Activated naive CD4-positive, alpha-beta T cell treated with anti-CD3 and anti-CD28 coated beads for 36 hours (primary cell): ENCODE measurements at places on chromosomes 6 and 20. TPM values are rescaled to one million over a fixed set of nuclear protein-coding genes. Genes with fewer than 3 reads are reported as not detected.
A peak's percentile ranks its signal among the peaks of the same experiment; 100 is the strongest.

- peaks cover 4% of the 10 kb centered on the region for H3K4me1 ChIP-seq
- no peak overlapping the region for H3K4me3 ChIP-seq
- H3K36me3 ChIP-seq = no peaks in the 10 kb centered on the region
Measured at GRCh38 chr20:41017448-41018042, 11.1 kb upstream of the TOP1 start.

CDSN gene
- not detected for total RNA-seq

DLL1 gene
- 3.5 TPM for total RNA-seq

GRCh38 chr6:92688342-92688741 lies 731.0 kb downstream of the EPHA7 start:
- no peaks in the 10 kb centered on the region for H3K4me1 ChIP-seq
- H3K36me3 ChIP-seq = no peaks in the 10 kb centered on the region
- H3K27ac ChIP-seq = no peak overlapping the region
- no peak overlapping the region for H3K4me3 ChIP-seq
- DNase-seq = no peak
- H3K27me3 ChIP-seq = no peaks in the 10 kb centered on the region

GRCh38 chr6:150361876-150362275 lies 6.9 kb upstream of the IYD start:
- no peaks in the 10 kb centered on the region for H3K4me1 ChIP-seq
- no peaks in the 10 kb centered on the region for H3K36me3 ChIP-seq
- H3K4me3 ChIP-seq = no peak overlapping the region
- no peak for DNase-seq
- H3K27ac ChIP-seq = no peak overlapping the region

- no peaks in the 10 kb centered on the region for H3K36me3 ChIP-seq
- no peak overlapping the region for H3K27ac ChIP-seq
- no peak for DNase-seq
- H3K4me1 ChIP-seq = no peaks in the 10 kb centered on the region
- H3K4me3 ChIP-seq = no peak overlapping the region
- no peaks in the 10 kb centered on the region for H3K27me3 ChIP-seq
Measured at GRCh38 chr20:5689463-5689862, 60.7 kb upstream of the SHLD1 start.

DNA sequence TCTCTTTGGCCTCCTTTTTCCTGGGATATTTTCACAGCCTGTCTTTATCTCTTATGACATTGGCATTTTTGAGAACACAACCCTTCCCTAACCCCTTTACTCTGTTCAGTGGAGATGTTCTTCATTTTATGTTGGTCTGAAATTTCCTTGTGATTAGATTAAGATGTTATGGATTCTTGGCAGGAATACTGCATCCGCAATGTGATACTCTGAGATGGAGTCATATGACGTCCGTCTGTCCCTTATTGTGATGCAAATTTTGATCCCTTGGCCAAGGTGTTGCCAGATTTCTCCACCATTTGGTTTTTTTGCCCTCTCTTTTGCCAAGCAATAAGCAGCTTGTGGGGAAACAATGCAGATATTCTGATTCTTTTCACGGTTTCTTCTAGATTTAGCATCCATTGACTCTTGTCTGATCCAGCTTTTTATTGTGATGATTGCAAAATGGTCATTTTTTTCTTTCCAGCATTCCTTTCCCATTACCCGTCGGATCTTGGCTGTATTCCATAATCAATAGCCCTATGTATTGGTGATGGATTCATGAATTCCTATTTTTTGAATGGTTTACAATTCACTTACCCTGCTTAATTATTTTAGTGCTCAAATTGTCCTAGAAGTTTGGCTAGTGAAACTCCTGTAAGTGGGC lies 85.1 kb downstream of the NCOA3 start:
- no peak overlapping the region for H3K27ac ChIP-seq
- no peak overlapping the region for H3K4me3 ChIP-seq
- H3K36me3 ChIP-seq = peaks cover 21% of the 10 kb centered on the region

- H3K4me3 ChIP-seq = no peak overlapping the region
- H3K27ac ChIP-seq = no peak overlapping the region
- peaks cover 25% of the 10 kb centered on the region for H3K27me3 ChIP-seq
- H3K36me3 ChIP-seq = no peaks in the 10 kb centered on the region
Measured at GRCh38 chr6:154352898-154353585, 3.6 kb downstream of the IPCEF1 start.

DNA sequence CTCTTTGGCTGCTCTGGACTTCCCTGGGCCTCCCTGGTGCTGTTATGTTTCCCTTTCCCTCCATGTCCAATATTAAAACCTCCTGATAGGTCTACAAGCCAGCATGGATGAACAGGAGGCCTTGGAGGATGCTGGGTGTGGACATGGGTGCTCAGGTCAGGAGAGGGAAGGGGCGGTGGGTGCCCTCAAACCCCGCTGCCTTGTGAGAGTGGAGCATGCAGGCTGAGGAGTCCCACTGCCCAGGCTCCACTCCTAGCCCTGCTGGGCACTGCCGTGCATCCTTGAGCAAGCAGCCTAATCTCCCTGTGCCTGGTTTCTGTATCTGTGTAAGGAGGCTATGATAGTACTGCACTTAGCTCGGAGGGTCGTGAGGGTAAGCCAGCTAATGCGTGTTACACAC lies 18.4 kb upstream of the CCDC167 start:
- peak overlapping the region; percentile 72 for H3K4me3 ChIP-seq
- no peaks in the 10 kb centered on the region for H3K36me3 ChIP-seq
- H3K4me1 ChIP-seq = peaks cover 87% of the 10 kb centered on the region
- H3K27me3 ChIP-seq = no peaks in the 10 kb centered on the region
- no peak for DNase-seq

RGS19 gene
- 20.6 TPM for total RNA-seq

DNA sequence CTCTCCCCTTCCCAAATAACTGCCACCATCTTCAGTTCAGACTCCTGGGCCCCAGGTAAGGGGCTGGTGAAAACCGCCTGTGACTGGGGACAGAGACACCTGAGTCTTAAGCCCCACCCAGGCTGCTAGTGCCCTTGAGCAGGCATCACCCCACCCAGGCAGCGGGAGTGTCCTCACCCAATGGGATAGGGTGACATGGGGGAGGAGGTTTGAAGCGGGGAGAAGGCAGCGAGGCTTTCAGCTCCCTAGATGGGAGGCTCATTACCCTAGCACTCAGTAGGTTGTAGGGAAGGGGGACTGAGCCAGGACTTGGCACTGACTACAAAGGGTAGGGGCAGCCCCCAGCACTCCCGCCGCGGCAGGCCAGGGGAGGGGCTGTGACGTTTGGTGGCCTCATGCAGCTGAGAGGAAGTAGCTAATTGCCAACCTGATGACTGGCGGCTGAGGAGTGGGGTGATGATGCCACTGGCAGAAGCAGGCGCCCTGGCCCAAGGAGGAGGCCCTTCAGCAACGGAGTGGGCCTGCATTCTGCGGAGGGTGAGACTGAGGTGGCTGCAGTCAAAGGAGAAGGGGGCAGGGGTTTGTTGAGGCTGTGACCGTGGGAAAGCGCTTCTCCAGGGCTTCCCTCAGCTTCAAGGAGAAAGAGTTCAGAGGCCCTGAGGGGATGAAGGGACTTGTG lies 126.9 kb downstream of the MRPL14 start:
- H3K4me3 ChIP-seq = peak overlapping the region; percentile 89
- DNase-seq = peak; percentile 89
- peaks cover 24% of the 10 kb centered on the region for H3K27me3 ChIP-seq
- H3K4me1 ChIP-seq = peaks cover 16% of the 10 kb centered on the region

C6orf58 gene
- not detected for total RNA-seq

FNDC11 gene
- not detected for total RNA-seq

- no peaks in the 10 kb centered on the region for H3K27me3 ChIP-seq
- H3K36me3 ChIP-seq = no peaks in the 10 kb centered on the region
- no peak overlapping the region for H3K4me3 ChIP-seq
- no peaks in the 10 kb centered on the region for H3K4me1 ChIP-seq
- H3K27ac ChIP-seq = no peak overlapping the region
Measured at GRCh38 chr6:128357392-128358130, 162.8 kb downstream of the PTPRK start.

TAP1 gene
- 187 TPM for total RNA-seq

ZNF341 gene
- total RNA-seq = 5.8 TPM

DNA sequence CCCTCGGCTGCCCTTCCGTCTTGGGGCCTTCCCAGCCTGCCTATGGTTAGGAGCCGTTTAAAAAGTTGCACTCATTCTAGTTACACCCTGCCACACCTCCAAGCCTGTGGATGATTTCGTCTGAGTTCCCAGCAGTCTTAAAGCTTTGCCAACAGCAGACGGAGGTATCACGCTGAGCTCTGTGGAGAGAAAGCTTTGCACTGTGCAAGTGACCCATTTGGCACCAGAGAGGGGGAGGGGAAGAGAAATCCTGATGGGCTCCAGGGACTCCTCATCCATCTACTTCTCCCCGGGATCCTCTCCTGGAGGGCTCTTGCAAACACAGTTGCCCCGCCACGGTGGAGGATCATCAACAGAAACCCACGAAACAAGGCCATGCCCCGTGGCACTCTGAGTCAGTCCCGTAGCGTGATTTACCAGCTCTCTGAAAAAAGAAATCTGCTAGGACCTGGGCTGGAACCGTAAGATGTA lies 98.8 kb upstream of the CITED2 start:
- no peaks in the 10 kb centered on the region for H3K36me3 ChIP-seq
- H3K4me3 ChIP-seq = no peak overlapping the region
- H3K27me3 ChIP-seq = no peaks in the 10 kb centered on the region
- H3K27ac ChIP-seq = no peak overlapping the region
- no peak for DNase-seq
- no peaks in the 10 kb centered on the region for H3K4me1 ChIP-seq

GRCh38 chr20:38295811-38296210 lies 8.1 kb upstream of the BPI start:
- no peak overlapping the region for H3K27ac ChIP-seq
- no peak overlapping the region for H3K4me3 ChIP-seq
- DNase-seq = no peak

DNA sequence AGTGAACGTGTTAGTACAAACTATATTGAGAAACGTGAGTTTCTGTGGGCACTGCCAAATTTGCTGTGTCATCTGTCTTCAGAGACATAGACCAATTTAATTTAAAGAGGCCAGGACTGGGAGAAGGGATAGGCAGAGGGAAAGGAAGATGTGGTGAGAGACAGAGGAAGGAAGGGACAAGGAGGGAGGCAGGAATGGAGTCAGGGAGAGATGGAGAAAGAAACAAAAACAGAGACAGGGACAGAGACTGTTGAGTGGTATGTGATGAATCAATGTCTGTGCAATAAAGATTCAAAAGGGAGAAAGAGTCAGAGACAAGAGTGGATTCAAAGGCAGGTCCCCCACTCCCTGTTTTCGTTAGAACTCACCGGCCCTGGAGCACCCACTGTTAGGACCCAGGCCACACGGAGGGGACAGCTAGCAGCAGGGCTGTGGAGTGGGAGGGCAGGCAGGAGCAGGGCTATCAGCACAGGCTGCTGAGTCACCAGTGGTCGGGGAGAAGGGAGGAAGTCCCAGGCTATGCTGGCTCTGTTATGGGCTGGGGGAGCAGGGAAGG lies 51.6 kb upstream of the CHD6 start:
- no peaks in the 10 kb centered on the region for H3K4me1 ChIP-seq
- H3K27ac ChIP-seq = no peak overlapping the region
- no peaks in the 10 kb centered on the region for H3K36me3 ChIP-seq
- no peak overlapping the region for H3K4me3 ChIP-seq
- peaks cover 24% of the 10 kb centered on the region for H3K27me3 ChIP-seq

DNA sequence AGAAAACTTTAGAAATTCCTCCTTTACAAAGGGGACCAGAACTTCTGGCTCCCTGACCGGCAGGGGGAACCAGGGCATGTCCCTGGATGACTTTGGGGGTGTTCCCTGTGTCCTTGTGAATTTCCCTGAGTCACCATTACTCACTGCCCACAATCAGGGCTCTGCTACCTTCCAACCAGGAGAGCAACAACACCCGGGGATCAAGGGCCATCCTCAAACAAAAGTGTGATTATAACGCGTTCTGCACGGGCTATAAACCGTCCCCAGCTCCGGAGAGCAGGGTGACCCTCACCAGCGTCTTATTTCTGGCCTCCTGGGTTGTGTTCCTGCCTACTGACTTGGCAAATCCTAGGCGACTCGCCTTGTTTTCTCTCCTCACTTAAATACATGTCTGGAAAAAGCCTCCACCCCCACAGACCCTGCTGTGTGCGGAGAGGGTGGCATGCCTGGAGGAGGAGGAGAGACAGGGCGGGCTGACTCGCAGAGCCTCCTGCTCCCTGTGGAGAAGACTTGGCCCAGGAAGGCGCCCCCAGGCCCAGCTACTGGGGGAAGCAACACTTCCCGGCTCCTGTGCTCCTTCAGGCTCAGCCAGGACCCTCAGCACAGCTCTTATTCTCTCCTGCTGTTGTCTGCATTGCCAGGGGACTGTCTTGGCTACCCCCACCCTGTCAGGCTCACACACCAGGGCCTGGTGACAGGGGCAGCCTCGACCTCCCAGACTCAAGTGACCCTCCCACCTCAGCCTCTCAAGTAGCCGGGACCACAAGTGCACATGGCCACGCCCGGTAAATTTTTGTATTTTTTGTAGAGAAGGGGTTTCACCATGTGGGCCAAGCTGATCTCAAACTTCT lies 54.1 kb downstream of the FGD2 start:
- peak; percentile 43 for DNase-seq
- peaks cover 3% of the 10 kb centered on the region for H3K4me1 ChIP-seq
- H3K27me3 ChIP-seq = no peaks in the 10 kb centered on the region
- H3K27ac ChIP-seq = no peak overlapping the region
- H3K4me3 ChIP-seq = no peak overlapping the region

PRSS16 gene
- total RNA-seq = 1.4 TPM

DNA sequence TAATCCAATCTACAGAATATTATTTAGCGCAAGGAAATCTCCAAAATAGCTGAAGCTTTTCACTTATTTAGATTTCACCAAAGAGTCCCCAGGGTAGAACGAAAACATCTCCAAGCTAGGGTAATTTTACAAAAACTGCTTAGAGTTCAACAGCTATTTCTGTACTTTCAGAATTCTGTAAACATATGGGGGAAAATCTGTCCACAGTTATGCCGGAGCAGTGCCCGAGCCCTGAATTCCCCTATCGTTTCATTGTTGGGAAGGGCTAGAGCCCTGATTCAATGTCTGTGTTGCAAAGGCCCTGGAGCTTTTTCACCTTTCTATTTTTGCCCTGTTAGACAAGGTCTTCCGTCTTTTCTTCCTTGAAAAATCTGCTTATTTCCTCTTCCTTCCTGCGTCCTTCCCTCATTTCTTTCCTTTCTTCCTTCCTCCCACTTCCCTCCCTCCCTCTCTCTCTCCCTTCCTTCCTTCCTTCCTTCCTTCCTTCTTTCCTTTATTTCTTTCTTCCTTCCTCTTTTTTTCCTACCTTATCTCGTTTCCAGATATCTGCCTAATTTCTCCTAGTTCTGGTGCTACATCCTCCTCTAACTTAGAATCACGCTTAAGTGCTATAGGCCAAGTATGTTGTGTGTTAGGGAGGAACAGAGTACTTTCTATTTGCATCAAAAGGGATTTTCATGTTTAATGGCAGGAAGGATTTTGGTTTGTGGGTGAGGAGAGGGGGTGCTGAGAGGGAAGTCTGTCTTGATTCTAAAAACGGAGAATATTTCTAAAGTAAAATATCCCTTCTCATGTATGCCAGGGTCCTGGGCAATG lies 122.5 kb upstream of the BMP2 start:
- no peak overlapping the region for H3K4me3 ChIP-seq
- no peak for DNase-seq
- H3K4me1 ChIP-seq = no peaks in the 10 kb centered on the region
- H3K27me3 ChIP-seq = no peaks in the 10 kb centered on the region
- no peaks in the 10 kb centered on the region for H3K36me3 ChIP-seq

GRCh38 chr6:11789744-11790143 lies 11.1 kb upstream of the ADTRP start:
- H3K36me3 ChIP-seq = peaks cover 4% of the 10 kb centered on the region
- H3K27ac ChIP-seq = no peak overlapping the region
- no peak for DNase-seq
- no peak overlapping the region for H3K4me3 ChIP-seq
- H3K4me1 ChIP-seq = peaks cover 7% of the 10 kb centered on the region
- H3K27me3 ChIP-seq = no peaks in the 10 kb centered on the region
